Foreskin fibroblast (primary cell): ENCODE measurements at places on chromosomes 12 and 14.

GRCh38 chr12:108349278-108349688, 10.2 kb upstream of the CMKLR1 start:
- DNase-seq: no peak

DNA sequence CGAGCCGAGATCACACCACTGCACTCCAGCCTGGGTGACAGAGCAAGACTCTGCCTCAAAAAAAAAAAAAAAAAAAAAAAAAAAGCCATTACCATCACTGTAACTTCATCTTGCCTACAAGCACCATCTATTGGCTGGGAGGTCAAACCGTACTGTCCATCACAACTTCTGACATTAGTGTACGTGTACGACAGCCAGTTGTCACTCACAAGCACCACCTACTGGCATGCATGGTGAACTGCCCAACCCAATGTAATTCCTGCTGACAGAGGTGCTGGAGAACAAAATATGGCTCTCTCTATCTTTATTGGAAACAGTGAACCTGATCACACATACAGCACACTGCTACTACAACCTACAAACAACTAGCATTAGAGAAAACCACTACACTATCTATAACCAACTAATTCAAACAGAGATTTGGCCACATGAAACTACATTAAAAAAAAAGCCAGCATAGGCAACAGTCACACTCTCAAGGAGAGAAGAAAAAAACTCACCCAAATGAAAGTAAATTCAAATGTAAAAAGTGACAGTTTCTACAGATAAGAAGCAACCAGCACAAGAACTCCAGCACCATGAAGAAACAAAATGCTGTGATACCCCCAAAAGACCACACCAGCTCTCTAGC, 82.3 kb downstream of the PUS7L start:
- DNase-seq: peak; percentile 9

- peak; percentile 26 for DNase-seq
Measured at GRCh38 chr14:75579882-75580281, 1.5 kb downstream of the FLVCR2 start.

GRCh38 chr12:107822356-107822755, 47.9 kb downstream of the ASCL4 start:
- no peak for DNase-seq

DNA sequence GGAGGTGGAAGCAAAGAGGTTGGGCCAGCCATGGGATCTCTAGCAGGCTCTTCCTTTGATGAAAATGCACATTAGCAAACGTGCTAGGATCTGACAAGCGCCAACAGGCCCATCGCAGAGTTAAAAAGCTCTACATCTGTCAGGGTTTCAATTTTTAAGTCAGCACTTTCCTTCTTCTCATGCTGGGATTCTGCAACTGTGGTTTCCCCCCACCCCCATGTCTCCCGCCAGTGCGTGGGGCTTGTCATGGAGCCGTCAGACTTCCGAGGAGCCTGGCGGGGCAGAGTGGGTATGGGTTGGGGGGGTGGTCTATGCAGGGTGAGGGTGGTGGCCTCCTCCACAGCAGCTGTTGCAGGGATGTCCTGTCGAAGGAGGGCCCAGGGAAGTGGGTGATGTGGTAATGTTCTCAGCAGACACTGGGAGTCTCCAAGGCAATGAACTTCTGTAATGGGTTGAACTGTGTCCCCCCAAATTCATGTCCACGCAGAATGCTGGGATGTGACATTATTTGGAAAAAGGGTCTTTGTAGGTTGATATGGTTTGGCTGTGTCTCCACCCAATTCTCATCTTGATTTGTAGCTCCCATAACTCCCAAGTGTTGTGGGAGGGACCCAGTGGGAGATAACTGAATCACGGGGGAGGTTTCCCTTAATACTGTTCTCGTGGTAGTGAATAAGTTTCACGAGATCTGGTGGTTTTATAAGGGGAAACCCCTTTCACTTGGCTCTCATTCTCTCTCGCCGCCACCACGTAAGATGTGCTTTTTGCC, 115.2 kb upstream of the MAP1LC3B2 start:
- DNase-seq: no peak

- DNase-seq: no peak
Measured at GRCh38 chr12:52123487-52124186, 44.1 kb downstream of the SMIM41 start.

- no peak for DNase-seq
Measured at GRCh38 chr14:71155743-71156142, 248.5 kb downstream of the PCNX1 start.

DNA sequence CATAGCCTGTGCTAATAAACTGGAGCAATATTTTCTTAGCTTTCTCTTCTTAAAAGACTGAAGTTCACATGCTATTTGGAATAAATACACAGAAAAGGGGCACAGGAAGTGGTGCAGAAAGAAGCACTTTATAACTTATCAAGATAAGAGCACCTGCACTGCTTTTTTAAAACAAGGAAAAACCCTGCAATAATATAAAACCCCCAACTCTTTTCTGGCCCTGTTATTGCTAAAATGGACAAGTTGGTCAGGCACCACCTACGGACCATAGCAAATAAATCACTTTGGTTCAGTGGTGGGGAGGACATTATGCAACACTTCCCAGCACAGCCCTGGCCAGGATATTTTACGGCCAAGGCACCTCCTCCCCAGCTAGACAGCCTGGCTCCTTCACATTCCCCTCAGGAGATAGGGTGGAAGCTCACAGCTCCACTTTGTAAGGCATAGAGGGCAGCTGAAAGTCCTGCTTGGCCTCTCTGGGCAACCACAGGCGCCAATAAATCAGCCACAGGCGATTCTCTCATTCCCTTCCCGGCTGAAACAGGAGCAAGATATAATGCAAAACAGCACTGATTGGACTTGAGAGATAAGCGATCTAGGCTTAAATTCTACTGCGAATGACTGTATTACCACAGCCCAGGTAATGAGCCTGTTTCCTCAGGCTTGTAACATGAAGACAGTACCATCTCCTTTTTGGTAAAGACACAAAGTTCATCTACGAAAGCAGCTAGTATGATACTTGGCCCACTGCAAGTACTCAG, 2.0 kb downstream of the ZBTB25 start:
- peak; percentile 67 for DNase-seq

DNA sequence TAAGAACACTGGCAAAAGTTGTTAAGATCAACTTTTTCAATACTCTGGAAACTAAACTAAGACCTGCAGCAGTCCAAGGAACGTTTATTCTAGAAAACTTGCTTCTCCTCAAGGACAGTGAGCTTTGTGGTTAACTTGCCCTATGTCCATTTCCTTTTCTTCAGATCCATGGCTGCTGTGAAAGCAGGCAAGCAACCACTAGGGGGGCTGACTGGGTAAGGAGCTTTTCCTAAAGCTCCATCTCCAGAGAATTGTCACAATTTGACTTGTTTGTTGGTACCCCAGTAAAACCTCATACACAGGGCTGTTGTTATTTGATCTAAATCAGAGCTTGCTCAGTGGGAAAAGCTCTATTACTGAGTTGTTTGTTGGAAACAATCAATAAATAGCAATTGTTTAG, 10.1 kb upstream of the RPL10L start:
- DNase-seq: no peak

DNA sequence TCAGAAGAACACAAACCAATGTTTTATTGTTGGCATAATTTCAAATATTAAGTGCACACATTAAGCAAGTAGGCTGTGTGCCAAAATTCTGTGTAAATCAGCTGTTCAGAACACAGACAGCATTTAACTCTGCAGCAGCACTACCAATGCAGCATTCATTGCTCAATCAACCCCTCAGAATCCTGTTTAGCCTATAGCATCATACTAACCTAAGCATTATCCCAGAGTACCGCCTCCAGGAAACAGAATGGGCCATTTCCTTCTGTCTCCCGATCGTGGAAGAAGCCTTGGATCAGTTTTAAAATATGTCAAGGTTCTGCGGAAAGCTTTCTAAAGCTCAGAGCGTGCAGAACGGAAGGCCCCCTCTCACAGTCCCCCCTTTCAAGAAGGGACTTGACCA, 3.3 kb downstream of the IL26 start:
- peak; percentile 13 for DNase-seq

DNA sequence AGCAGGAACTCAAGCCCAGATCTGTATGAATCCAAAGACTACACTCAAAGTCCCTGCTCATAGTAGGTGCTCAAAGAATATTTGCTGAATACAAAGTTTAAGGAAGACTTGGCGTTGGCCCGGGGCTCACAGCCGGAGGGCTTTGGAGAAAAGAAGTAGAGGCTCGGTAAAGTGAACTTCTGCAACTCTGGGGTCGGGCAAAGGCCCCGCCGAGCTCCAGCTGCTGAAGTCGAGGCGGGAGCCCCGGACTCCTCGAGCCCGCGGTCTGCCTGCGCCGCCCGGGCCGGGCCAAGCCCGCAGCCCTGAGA, 335 bp downstream of the GCN1 start:
- DNase-seq: no peak

DNA sequence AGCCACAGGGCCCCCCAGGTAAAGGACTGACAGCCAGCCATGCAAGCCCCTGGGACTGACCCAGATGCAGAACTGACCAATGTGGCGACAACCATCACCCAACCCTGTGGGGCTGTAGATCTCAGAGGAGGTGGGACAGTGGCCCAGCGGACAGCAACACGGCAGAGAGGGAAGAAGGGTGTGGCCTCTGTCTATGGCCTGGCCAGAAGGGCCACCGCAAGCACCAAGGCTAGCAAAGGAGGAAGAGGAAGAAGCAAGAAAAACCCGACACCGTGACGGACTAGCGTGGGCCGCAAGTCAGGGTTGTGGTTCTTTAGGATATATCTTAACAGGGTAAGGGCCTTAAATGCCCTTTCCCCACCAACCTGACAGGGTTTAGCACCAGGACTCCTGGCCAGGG, 71.2 kb downstream of the ITPK1 start:
- DNase-seq: no peak

DNA sequence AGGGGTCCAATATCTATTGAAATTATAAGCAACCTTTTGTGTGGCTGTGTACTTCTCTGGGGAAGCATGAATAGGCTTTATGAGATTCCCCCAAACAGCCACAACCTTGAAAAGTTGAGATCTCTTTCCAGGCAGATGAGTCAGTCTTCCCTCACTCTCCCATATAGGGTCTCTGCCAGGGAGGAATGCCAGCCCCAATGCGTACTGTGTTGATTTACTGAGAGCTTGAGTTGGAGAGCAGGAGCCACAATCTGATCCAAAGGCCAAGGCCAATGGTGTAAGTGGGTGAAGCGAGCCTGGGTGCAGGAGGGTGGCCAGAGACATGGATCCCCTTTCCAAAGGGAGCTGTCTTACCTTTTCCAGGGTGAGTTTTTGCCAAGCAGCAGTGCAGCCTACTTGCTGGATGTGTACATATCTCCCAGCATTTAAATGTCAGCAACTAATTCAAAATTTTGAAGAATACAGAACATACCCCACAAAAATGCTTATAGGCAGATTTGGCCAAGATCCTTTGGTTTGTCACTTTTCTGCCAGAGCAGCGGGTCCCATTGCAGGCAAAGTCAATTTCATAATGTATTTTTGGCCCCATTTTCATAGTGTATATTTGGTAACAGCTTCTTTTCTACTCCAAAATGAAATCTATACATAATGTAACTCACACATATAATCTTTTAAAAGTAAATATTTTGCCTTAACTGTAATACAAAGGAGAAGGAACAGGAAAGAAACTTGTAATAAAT, 88.2 kb downstream of the TBC1D30 start:
- peak; percentile 75 for DNase-seq

DNA sequence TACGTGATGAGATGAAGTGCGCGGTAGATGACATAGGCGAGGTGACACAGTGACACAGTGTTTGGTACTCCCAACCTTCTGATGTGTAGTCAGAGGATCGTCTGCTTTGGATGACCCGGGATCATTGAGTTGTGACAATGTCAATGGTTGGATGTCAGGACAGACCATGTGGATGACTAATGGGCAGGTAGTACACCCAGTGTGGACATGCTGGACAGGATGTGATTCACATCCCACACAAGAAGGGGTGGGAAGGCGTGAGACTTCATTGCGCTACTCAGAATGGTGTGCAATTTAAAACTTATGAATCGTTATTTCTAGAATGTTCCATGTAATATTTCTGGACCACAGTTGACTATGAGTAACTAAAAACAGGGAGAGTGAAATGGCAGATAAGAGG, 23.8 kb downstream of the MAP3K9 start:
- DNase-seq: no peak

GRCh38 chr14:104561632-104562495, 17.7 kb upstream of the C14orf180 start:
- DNase-seq: no peak

GRCh38 chr14:94139006-94139405, 9.6 kb upstream of the IFI27L2 start:
- DNase-seq: no peak

- DNase-seq: no peak
Measured at GRCh38 chr12:28611449-28611848, 421.2 kb downstream of the CCDC91 start.

DNA sequence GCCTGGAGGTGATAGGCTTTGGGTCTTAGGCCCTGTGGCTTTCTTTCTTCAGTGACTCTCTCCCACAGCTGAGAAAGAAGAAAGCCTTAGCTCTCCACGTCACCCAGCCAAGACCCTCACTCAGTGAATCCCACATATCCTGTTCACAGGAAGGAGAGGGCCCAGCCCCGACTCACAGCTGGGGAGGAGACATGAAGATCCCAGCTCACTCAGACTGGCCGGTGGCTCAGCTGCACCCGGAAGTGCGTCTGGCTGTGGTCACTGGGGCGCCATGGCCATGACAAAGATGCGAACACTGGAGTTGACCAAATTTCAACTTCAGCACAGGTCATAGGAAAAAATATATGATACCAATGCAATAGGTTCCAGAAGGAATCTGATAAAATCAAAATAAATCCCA, 14.2 kb downstream of the DLK1 start:
- DNase-seq: no peak

DNA sequence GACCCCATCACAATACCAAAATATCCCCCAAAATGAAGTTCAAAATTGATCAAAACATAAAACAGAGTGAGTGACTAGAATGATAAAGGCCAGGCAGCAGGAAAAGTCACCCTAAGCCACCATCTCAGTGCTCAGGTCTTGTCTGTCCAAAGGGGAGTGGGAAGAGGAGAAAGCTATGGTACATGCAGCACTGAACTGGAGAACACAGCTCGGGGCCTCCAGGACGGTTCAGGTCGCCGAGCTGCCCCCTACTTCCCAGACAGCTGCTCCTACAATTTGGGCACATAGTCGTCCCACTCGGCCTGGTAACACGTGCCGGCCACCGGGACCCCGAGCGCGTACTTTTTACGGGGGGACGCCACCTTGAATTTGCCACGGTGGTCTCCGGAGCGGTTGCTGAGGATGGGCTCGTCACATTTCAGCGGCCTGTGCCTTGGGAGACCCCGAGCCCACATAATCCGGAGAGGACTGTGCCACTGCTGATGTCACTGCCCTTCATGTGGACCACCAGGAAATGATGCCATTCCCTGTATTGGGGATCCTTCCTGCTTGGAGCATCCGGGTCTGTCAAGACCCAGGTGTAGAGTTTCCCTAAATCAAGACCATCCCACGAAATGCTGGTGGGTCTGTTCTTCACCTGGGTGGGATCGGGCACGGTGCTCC, 31.6 kb downstream of the AK7 start:
- DNase-seq: no peak
